ENCODE measurements at places on chromosomes 11 and 22.

- no peak for DNase-seq
These were observed 43.5 kb downstream of the ST14 start for GRCh38 chr11:130202818-130203689.

DNA sequence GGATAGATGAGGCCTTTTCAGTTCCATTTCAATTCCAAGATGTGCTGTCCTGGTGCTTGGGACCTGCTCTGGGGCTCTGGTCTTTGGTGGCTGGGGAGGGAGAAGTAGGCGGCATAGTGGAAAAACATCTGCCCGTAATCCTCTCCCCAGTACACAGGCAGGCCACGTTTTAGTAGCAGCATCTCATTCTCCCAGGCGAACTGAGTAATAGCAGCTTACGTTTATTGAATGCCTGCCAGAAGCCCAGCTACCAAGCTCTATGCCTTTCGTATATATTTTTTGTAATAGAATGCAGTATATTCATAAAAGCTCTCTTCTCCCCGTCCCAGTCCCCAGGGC lies 11.4 kb downstream of the ACO2 start:
- DNase-seq = no peak

- no peak for DNase-seq
These were observed 9.6 kb downstream of the ZBED5 start for GRCh38 chr11:10847960-10848860.

- no peak for DNase-seq
These were observed 37.6 kb downstream of the GAB4 start for GRCh38 chr22:16970446-16970845.

DNA sequence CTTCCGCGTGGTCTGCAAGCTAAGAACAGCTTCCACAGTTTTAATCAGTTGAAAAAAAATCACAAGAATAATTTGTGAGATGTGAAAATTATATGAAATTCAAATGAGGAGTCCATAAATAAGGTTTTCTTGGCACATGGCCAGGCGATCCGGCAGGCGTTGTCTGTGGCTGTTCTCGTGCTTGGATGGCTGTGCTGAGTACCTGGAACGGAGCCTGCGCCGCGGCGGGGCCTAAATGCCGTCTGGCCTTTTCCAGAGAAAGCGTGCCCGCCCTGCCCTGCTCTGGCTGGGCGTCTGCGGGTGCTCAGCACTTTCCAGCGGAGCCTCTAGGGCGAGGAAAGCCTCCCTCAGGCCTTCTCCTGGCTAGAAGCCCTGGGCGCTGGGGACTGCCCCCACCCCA lies 41.8 kb downstream of the OSBPL5 start:
- no peak for DNase-seq

- DNase-seq = no peak
These were observed 18.3 kb upstream of the MICALL1 start for GRCh38 chr22:37887584-37888378.

DNA sequence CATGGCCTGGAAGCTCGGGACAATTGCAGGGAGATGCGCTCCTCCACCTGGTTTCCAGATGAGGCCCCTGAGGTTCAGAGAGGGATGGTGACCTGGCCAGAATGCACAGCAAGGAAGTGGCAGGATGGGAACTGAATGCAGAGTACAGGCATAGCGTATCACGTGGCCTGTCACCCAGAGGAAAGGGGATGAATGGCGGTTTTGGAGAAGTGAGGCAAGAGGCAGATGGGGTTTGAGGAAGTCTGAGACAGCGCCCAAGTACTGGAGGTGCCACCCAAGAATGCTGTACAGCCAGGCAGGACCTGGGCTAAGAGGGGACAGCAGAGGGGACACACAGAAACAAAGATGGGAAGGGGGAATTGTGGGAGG lies 4.9 kb downstream of the RAB3IL1 start:
- no peak for DNase-seq

DNA sequence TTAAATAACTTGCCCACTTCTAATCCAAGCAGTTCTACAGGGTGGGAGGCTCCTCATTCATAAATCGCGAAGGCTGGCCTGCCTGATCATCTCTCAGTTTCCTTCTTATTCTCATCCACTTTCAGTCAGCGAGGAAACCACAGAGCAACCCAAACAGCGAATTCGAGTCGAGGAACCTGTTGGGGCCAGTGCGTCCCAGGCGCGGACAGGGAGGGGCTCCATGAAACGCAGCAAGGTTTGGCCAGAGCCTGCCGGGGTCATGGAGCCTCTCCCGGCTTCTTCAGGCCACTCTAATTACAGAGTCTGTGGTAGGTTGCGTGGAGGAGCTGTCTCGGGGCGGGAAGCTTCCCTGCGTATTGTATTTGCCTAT lies 741 bp upstream of the NAV2 start:
- no peak for DNase-seq

DNA sequence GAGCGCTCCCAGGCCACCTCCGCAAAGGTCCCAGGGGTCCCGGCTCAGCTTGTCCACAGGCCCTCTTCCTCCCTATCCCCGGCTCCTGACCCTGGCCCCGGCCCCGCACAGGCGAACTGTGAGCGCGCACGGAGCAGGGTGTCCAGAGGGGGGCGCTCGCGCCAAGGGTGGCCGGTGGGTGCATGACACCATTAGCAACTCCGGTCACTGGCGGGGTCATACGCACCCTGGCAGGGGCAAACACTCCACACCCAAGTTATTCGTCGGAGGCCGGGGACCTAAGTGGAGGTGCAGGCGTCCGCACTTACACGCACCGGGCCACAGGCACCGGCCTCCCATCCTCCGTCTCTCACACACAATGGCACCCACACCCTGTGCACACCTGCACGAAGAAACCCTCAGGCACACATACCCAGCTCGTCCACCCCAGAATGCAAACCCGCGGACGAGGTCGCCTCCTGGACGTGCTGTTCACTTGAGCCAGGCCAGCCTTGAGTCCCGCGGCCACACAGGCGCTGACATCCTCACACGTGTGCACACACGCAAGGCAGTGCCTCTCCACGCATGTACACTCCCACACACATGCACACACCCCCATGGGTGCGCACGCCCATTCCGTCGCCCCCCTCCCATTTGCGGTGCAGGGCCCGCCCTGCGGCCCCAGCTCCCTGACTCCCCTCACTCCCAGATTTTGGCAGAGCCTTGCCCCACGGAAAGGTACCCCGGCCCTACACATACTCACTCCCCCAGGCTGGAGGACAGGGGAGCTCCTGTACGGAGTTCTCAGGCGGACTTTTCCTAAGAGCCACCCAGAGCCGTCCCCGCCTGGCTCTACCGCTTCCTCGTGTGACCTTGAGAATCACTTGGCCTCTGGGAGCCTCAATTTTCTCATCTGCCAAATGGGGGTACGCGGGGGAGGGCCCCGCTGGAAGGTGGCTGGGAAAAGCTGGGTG lies at the start of gene RASGRP2:
Gene RASGRP2, minus strand, starts transcription at position 552 of the 953 bp plus-strand sequence. CDS start 1,276 bp downstream, outside the sequence.
- DNase-seq = peak; percentile 83

DNA sequence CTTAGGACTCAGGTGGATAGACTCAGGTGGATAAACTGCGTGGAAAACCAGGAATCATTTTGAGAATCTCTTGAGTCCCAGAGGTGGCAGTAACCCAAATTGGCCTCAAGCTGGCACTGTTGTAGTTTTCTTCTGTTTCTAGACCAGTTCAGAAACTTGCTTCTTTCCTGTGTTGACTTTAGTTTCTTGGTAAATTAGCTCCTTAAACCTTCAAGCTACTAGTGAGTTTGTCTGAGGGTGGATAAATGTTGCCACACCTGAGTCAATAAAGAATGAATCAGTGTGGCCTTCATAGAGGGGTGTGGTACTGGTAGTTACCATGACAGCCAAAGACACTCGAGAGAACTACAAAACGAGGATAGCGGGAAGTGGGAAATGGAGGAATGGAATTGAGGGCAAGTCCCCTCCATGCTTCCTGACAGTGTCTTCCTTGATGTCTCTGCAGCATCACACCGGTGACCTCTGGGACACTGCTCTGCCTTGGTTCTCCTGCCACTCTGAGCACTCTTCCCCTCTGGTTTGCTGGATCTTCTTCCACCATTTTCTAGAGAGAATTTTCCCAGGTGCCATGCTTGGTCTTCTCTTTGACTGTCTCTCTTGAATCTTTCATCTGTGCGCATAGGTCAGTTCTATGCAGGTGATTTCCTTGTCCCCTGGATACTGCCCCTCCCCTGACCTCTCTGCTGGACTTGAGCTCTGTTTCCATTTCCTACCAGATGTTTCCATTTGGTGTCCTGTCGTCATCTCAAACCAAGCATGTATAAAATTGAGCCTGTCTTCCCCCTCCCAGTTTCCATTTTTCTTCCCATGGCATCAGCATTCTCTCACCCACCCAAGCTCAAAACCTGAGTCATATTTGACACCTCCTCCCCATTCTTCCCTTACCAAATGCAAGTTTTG lies 7.2 kb downstream of the POLD4 start:
- DNase-seq = peak; percentile 46

- no peak for DNase-seq
These were observed 2.0 kb upstream of the AP5B1 start for GRCh38 chr11:65782816-65783228.

GRCh38 chr11:116310226-116310625 lies 462.6 kb downstream of the BUD13 start:
- DNase-seq = no peak

DNA sequence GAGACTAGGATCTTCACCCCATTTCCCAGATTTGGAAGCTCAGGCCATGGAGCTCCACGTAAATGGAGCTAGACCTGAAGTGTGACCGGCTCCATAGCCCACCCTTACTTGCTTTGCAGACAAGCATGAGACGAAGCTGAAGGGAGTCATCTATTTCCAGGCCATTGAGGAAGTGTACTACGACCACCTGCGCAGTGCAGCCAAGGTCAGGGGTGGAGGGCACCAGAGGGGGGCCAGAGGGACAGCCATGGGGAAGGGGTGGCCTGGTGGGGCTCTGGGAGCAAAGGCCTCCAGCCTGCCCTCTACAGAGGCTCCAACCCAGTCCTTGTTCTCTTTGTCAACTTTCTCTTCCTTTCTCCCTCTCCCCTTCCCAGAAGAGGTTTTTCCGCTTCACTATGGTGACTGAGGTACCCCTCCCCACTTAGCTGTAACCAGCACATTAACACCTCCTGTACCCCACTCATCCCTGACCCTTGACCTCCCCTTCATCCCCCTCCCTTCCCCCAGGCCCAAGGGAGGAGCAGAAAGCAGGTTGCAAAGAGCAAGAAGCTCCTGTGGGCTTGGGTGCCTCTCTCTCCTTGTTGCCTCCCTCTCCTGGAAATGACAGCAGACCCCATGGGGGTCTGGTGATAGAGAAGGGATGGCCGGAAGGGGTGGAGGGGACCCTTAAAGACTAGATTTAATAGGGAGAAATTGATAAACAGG lies 23.8 kb downstream of the TREH start:
- no peak for DNase-seq

DNA sequence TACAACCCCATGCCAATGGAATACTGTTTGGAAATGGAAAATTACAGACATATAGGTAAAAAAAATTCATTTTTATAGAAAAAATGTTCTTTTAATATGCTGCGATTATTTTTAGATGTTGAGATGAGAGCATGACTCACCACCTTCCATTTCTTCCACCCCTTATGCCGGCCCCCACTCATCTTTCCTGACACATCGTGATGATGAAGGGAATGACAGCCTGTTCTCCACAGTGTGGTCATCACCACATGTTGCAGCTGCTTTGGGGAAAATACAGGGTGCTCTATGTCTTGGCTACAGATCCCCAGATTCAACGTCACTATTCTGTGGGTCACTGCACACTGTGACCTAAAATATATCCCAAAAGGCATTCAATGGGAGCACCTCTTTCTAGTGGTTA lies 916.2 kb downstream of the METTL15 start:
- DNase-seq = no peak

- DNase-seq = no peak
These were observed 22.2 kb upstream of the ZNF143 start for GRCh38 chr11:9438611-9439010.

- no peak for DNase-seq
These were observed 588 bp downstream of the TSPAN32 start for GRCh38 chr11:2302306-2302895.

DNA sequence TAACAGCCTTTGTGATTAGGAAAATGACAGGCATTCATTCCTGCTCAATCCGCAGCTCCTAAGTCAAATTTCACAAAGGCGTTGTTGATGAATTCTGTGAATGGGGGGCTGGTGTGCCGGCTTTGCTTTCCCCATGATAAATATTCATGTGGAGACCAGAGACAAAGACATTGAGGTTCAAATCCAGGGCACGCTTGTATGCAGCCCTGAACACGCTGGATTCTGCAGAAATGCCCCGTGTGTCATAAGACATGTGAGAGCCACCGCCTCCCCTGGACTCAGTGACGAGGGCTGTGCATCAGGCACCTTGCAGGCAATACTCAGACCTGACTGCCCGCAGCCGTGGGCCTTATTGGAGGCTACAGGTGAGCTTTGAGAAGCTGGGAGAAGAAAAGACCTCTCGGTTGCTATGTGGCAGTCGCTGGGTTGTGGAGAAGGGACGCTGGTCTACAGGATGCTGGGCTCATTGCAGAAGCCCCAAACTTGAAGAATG lies 906.2 kb downstream of the BRD1 start:
- no peak for DNase-seq

DNA sequence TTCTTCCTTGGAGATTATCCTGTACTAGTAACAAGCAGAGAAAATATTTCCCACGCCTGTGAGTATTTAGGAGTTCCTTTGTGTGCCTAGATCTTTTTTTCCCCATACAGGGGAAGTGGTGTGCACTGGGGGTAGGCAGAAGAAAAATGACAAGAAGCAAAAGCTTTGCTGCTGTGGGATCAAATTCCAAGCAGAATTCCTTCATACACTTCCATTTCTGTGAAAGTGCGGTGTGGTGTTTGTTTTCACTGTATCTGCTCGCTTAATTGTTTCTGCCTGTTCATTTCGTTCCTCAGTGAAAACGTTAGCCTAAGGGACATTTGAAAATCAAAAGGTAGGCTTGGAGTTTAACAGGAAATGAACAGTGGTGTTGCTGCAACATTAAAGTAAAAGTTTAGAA lies 47.9 kb downstream of the BLID start:
- DNase-seq = no peak

GRCh38 chr11:31932879-31933278 lies 121.8 kb upstream of the PAX6 start:
- no peak for DNase-seq

DNA sequence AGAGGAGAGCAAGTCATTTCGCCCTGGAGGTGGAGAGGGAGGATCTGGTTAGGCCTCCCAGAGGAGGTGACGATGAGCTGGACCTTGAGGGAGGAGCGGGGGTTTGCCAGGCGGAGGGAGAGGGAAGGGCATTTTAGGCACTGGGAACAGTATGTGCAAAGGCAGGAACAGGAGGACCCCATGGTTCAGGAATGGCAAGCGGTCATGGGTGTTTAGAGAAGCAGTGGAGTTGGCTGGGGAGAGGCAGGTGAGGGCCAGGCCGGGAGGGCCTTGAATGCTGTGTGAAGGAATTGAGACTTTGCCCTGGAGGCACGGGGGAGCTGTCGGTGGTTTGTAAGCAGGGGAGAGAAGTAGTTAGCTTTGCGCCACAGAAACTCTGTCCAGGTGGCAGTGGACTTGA lies 10.3 kb downstream of the PRDM11 start:
- no peak for DNase-seq

GRCh38 chr11:83047515-83048225 lies 24.0 kb downstream of the RAB30 start:
- DNase-seq = no peak

DNA sequence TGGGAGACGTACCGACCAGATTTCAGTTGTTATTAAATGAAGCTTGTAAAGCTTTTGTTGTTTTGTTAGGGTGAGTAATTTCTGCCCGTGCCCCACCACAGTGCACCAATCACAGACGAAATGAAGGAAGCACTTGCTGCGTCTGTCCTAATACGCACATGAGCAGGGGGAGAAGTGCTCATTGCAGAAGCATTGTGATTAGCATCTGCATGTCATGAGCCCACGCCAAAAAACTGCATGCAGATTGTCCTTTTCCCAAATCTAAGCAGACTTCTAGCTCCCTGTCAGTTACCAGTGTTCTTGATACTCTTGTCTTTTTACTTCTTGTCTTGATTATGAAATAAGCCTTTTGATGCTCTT lies 15.5 kb downstream of the RBX1 start:
- DNase-seq = no peak

All from T-helper 1 cell (primary cell).